ENCODE measurements at places on chromosomes 11 and 22.

- no peak for DNase-seq
Observed at GRCh38 chr11:109229682-109230081, 192.3 kb upstream of the C11orf87 start.

DNA sequence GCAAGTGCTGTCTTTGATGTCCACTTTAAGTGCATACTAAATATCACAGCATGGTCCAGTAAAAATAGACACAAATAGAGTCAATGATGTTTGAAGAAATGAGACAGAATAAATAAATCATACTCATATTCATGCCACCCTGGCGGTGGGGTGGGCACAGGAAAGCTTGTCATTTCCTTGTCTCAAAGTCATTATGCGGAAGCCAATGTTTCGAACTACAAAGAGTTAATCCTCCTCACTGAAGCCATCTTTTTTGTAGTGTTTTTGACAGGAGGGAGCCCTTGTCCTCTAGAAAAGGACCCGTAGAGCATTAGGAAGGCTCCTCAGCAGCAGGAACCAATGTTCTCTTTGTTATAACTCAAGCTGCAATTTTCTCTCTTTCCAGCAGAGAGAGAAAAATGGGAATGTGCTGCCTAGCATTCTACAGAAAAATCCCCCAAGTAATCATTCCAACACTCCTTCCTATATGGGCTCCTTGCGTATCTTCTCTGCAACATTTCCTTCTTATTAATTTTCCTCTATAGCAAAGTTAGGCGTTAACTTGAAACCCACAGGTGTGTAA lies 30.6 kb downstream of the SC5D start:
- no peak for DNase-seq

DNA sequence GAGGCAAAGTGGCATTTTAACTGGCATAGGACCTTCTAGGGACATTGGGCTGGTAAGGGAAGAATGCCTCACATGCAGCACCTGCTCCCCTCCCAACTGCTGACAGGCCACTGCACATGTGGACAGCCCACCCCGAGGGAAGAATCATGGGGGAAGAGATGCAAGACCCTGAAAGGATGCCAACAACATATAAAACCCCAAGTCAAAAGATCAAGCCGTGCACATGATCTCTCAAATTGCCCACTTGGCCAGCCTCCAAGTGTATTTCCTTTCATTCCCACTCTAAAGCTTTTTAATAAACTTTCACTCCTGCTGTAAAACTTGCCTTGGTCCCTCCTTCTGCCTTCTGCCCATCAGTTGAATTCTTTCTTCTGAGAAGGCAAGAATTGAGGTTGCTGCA lies 947.8 kb upstream of the CCDC90B start:
- DNase-seq, result no peak

DNA sequence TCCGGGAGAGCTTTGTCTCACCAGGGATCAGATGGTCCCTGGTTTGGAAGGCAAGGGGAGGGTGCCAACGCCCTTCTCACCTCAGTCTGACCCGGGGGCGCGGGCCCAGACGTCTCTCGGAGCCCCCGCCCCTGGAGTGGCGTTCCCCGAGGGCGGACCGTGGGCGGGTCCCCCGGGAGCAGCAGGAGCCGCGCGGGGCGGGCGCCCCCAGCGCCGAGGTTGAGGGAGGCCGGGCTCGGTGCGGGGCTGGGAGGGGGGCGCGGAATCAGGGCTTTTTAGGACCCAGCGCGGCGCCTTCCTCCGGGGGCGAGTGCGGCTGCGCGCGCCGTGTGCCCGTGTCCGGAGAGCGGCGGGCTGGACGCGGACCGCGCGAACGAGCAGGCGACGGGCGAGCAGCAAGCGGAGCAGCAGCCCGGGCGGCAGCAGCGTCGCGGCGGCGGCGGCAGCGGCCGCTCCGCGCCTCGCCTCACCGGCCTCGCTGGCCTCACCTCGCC lies at the start of gene KCNC1:
Gene KCNC1 (plus strand): TSS at position 364 of the 494 bp plus-strand sequence. CDS start 1,222 bp downstream, outside the sequence.
- peak; percentile 47 for DNase-seq

GRCh38 chr11:106459135-106459534 lies 381.7 kb downstream of the AASDHPPT start:
- no peak for DNase-seq

- DNase-seq, result peak; percentile 13
Observed at GRCh38 chr11:111021131-111021530, 224.4 kb upstream of the POU2AF2 start.

All from suppressor macrophage (primary cell).